NCI-H1694 treated with DMSO at 0.1 percent for 48 hours (cell line): ENCODE measurements at places on chromosomes 1 and 21.
A peak's percentile ranks its signal among the peaks of the same experiment; 100 is the strongest.

DNA sequence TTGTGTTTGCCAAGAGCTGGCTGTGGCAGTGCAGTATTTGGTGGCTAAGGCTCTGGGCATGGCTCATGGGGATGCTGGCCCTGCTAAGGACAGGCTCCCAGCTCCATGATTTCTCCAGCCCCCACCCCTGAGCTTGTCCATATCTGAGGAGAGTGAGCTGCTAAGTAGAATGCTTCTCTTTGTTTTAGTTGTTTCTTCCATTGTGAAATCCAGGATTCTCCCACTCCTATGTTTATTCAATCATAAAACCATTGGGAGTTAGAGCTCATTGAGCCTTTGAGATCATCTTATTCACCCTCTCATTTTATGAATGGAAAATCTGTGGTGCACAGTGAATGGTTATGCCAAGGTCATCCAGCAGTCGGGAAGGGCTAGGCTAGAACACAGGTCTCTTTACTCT, 188.8 kb downstream of the TNR start:
- no peak for DNase-seq

- no peak for DNase-seq
Observed at GRCh38 chr1:9577423-9577822, 11.3 kb upstream of the TMEM201 start.

DNA sequence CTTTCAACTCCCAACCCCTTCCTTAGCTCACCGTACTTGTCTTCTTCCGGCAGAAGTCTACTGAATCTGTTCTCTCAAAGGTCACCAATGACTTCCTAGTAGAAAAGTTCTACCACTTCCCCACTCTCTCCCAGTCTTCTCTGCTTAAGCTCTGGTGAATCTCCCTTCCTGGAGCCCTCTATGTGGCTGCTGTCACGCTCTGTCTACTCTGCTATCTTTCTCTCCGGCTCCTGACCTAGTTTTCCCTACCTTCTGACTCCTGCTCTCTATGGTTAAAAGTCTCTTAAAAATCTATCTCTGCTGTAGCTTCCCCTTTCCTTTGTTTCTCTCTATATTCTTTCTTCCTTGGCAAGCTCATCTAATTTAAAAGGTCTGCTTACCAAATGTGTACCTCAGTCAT, 350.1 kb upstream of the GREM2 start:
- no peak for DNase-seq

- DNase-seq: no peak
Observed at GRCh38 chr1:151641229-151641628, 29.4 kb downstream of the SNX27 start.

- no peak for DNase-seq
Observed at GRCh38 chr1:217274927-217275654, 355.8 kb downstream of the GPATCH2 start.

GRCh38 chr1:228994676-228995594, 259.7 kb downstream of the RHOU start:
- DNase-seq: no peak

DNA sequence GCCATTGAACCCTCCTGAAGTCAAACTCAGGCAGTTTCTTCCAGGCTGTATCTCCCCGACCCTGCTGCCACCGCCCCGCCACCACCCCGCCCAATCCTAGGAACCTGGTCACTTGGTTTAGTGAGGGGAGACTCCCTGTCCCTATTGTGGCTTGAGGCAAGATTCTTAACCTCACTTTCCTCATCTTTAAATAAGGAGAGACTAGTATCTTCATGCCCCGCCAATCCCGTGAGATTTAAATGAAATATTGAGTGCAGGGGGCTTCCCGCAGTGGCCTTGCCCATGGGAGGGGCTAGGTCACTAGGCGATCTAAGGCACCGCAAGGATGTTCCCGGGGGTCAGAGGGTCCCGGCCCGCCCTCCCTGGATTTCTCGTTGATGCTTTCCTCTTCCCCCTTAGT, 998 bp downstream of the KDF1 start:
- no peak for DNase-seq

DNA sequence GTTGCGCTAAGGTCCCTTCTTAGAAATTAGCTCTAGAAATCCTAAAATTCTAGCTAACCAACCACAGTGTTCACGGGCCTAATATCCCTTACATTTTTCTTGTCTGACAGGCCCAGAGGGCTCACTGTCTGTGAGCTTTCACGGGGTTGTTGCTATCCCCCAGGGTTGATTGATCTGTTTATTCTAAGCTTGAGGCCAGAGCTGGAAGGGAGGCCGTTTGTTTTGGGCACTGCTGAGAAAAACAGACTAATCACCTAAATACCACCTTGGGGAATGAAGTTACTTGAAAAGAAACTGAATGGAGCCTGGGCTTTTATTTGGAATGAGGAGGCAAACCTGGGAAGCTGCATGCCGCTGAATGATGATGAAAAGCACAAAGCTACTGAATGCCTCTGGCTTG, 162.4 kb downstream of the KIF26B start:
- no peak for DNase-seq

GRCh38 chr1:76625886-76626678, 241.2 kb upstream of the ST6GALNAC5 start:
- DNase-seq: peak; percentile 46

GRCh38 chr1:166432655-166433054, 265.9 kb upstream of the FAM78B start:
- no peak for DNase-seq

DNA sequence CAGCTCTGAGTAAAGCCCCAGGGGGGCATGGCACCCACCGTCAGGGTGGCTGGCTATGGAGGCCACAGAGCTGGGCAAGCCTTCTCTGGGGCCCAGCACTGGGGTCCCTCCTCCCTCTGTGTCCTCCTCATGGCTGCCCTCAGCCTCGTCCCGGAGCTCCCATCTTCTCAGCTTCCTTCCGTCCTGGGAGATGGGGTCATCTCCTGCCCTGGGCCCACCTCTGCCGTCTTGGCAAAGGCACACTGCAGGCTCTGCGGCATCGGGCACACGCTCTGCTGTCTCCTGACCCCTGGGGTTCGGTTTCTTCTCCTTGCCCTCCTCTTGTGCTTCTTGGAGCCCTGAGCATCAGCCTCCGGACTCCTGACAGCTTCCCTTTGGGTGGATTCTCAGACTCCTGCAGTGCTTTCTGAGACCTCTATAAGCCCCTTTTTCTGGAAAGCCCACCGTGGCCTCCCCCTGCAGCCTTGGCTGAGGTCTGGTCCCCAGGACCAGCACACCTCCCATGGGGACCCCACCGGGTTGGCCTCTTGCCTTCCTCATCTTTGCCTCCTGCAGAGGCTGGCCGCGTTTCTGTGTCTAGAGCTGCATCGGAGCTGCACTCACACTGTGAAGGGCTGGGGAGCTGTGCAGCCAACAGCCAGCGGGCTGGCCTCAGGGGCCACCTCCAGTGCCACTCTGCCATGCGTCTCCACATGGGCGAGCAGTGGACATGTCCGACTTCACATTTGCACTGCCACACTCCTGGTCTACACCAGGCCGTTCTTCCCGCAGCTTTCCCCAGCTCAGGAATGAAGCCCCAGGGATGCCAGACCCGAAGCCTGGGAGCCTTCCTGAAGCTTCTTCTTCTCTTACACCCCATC, 11.6 kb downstream of the UMODL1 start:
- DNase-seq: no peak

DNA sequence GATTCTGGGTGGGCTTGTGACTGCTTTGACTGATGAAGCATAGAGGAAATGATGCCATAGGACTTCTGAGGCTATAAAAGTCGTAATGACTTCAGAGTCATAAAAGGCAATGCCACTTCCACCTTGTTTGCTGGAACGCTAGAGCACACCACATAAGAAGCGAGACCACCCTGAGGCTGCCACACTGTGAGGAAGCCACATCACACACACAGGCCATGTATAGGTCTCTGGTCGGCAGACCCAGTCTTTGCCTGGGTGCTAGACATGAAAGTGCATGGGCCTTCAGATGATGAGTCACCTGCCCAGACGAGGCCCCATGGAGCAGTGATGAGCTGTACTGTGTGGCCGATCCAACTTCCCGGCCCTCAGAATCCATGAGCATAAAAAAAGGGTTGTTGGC, 14.2 kb upstream of the KANK4 start:
- no peak for DNase-seq

- DNase-seq: peak; percentile 3
Observed at GRCh38 chr1:46136711-46137110, 4.3 kb upstream of the PIK3R3 start.

DNA sequence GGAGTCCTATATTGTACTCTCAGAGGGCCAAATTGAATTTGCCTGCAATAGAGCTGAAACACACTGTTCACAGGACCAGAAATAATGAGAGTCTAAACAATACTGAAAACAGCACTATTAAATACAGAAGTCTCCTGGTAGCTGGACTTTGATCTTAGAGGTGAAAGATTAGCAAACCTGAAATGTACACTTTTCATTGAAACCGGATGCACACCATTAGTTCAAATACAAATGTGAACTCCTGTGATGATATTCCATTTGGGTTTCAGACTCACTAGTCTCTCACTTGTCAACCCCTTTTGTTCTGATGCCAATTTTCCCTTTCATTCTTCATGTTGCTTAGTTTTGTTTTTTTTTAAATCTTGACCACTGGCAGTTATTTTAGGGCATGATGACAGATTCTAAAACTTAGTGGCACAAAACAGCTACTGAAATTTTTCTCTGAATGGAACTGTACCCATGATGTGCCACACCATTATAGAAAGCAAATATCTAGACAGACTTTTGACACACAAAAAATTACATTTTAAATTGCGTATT, 5.9 kb upstream of the TNFSF4 start:
- no peak for DNase-seq

DNA sequence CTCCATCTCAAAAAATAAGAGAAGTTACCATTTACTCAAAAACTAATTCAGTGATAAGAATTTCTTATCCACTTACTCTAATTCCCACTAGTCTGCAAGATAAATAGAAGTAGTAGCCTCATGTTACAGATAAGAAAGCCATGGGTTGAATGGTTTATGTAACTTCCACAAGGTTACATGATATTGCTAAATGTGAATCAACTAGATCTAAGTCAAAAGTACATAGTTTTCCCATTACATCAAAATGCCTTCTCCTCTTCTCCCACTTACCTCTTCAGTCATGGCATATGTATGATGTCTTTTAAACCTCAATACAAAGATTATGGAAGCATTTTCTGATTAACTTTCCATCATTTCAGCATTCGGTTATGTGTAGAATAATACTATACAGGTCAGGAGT, 108.5 kb downstream of the ASH1L start:
- no peak for DNase-seq

DNA sequence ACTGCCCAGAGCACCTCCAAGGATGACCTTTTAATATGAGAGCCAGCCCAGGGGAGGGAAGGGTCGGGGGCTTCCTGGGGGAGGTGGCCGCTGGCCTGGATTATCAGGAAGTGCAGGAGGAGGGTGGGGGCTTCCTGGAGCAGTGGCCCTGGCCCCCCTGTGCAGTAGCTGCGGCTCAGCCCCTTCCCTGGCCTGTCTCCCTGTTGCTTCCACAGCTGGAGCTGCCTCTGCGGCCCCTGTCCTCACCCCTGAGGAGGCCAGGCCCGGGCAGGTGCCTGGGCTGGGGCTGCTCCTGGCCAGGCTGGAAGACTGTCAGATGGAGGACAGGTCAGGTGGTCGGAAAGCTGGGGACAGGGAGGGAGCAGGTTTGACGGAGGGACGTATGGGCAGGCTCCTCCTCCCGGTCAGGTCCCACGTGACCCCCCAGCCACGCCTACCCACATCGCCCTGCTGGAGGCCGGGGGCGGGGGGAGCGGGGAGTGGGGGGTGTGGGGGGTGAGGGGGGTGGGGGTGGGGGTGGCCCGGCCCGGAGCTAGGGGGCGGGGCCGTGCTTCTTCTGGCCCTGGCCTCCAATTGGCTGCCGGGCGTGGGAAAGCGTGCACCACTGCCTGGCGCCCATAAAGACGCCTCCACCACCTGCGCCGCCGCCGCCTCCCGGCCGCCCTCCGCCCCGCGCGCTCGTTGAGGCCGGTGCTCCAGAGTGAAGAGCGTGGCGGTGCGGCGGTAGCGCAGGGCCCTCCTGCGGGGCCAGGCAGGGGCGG, 10.2 kb upstream of the TNFRSF14 start:
- peak; percentile 89 for DNase-seq

DNA sequence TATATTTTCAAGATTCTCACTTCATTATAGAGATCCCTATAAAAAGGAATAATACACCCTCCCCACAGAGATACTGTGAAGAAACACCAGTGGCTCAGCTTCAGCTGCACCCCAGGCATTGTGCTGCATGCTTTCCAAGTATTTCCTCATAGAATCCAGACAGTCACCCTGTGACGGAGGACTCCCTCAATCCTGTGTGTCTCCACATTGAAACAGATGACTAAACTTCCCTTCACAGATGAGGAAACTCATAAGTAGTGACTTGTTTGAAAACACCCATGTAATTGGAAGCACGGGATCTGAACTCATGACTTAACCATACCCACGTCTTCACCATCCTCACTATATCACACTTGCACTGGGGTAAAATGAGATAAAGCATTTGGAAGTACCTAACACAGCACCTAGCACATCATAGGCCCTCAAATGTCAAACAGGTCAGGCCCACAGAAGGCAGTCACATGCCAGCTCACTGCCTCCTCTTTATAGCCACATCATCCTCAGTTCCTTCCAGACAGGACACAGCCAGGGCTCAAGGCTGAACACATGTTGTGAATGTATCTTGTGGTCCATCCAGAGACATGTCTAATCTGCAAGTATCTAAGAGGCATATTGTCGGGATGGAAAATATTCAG, 55.2 kb downstream of the GPR161 start:
- DNase-seq: no peak

- DNase-seq: no peak
Observed at GRCh38 chr1:244664353-244664752, 11.4 kb downstream of the DESI2 start.

GRCh38 chr1:17139637-17140036, 20.4 kb upstream of the PADI2 start:
- no peak for DNase-seq

GRCh38 chr21:38879912-38880576, 74.3 kb downstream of the ETS2 start:
- no peak for DNase-seq

DNA sequence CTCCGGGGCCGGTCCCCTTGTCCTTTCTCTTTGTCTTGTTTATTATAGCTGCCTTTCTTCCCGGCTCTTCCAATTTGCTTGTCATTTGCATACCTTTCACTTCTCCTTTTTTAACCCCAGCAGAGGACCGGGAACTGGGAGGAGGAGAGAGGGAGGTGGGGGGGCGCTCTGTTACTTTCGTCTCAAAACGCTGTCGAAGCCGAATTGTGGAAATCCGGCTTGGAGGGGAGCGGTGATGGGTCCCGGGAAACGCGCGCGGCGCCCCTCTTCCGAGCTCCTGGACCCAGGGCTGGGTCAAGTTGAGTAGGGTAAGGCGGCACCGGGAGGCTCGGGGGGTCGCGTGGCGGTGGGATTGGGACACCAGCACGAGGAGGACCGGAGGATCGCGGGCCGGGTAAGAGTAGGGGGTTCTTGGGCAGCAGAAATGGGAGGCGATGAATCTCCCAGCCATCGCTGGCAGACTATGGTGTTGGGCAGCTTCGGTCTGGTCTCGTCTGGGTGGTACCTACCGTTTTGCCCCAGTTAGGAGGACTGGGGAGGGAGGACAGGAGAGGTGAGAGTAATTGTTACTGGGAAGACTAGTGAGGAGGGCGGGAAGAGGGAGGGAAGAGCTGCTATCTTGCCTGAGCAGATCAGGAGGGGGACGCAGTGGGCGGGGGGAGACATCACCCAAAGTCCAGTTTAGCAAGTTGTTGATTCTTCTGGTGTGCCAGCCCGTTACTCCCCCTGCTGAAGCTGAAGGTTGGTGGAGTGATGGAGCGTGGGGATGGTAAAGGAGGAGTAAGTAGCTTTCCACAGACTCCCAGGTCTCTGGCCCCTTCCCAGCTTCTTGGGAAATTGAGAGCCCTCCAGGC, 1.5 kb downstream of the PROX1 start:
- no peak for DNase-seq
